ENCODE measurements at places on chromosomes 11 and 22.
A peak's percentile ranks its signal among the peaks of the same experiment; 100 is the strongest.

DNA sequence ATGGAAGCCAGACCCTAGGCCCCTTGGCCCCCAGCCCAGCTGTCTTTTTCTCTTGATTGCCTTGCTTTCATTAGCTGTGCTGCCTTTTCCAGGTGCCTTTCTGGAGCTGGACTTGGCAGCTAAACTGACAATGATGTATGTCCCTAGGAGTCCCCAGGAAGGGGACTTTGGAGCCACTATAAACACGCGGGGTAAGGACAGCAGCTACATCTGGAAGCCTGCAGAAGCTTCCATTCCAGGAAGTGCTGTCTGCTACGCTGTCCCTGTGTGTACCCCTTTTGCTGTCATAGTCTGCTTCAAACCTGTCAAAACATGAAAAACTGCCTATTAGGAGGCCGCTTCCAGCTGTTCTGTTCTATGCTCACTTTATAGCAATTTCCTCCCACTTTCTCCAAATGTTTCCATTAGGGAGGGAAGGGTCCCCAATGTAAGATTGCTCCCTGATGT lies 153.3 kb upstream of the RAG2 start:
- no peak for DNase-seq

DNA sequence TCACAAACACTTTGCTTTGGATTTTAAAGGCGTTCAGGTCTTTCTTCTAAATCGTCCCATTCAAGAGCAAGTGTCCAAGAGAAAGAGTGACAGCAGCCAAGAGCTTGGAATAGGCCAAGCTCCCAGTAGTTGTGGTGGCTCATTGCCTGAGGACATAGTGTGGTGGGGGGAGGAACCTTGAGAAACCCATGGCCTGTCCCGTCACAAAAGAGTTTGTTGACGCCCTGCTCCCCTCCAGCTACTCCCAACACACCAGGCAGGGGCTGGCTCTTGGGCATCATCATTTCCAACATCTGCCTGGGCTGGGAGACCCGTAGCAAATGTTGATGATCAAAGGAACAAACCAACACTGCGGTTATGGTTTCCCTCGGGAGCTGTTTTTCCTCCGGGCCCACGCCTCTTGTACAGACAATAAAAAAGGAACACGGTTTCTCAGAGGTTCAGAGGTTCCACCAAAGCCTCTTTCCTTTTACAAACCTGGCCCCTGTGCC lies 20.8 kb downstream of the FADS3 start:
- no peak for DNase-seq

GRCh38 chr11:119935349-119935925 lies 202.5 kb downstream of the TRIM29 start:
- DNase-seq, result no peak

DNA sequence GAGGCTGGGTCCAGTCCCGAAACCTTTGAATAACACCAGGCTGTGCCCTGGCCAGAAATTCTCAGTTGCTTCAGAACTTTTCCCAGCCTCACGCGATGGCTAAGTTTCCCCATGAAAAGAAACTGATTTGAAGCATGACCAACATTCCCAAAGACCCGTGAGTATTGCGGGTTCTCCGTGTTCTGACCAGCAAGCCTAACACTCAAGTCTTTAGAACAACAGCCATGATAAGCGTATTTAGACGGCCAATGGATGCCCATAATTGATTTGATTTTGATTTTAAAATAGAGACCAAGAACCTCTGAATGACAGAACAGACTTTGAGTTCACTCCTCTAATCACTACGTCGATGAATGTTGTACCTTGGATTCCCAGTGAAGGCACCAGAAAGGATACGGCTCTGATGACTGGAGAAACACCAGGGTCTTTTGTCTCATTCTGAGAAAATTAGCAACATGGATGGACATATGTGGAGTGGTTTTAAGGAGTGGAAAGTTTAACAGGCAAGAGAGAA lies 43.9 kb downstream of the ZNF280B start:
- no peak for DNase-seq

GRCh38 chr11:62151737-62152102 lies 27.9 kb downstream of the INCENP start:
- no peak for DNase-seq

DNA sequence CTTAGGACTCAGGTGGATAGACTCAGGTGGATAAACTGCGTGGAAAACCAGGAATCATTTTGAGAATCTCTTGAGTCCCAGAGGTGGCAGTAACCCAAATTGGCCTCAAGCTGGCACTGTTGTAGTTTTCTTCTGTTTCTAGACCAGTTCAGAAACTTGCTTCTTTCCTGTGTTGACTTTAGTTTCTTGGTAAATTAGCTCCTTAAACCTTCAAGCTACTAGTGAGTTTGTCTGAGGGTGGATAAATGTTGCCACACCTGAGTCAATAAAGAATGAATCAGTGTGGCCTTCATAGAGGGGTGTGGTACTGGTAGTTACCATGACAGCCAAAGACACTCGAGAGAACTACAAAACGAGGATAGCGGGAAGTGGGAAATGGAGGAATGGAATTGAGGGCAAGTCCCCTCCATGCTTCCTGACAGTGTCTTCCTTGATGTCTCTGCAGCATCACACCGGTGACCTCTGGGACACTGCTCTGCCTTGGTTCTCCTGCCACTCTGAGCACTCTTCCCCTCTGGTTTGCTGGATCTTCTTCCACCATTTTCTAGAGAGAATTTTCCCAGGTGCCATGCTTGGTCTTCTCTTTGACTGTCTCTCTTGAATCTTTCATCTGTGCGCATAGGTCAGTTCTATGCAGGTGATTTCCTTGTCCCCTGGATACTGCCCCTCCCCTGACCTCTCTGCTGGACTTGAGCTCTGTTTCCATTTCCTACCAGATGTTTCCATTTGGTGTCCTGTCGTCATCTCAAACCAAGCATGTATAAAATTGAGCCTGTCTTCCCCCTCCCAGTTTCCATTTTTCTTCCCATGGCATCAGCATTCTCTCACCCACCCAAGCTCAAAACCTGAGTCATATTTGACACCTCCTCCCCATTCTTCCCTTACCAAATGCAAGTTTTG lies 7.2 kb downstream of the POLD4 start:
- peak; percentile 12 for DNase-seq

DNA sequence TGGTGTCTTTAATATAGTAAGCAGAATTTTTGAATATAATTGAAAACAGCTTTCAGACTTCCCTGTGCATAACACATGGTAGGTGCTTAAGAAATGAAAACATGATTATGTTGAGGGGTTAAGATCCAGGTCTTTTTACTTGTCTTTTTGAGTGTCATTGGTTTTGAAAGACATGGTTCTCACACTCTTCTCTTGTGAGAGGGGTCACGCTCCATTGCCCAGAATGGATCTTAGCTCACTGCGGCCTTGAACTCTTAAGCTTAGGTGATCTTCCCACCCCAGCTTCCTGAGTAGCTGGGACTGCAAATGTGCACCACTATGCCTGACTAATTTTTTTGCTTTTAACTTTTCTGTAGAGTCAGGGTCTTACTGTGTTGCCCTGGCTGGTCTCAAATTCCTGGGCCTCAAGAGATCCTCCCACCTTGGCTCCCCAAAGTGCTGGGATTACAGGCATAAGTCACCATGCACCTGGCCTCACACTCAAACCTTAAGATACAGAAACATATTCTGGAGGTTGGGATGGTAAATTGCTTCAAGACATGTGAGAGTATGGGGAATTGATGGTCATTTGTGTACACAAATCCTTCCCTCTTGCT lies 1.4 kb downstream of the SPCS2 start:
- no peak for DNase-seq

- DNase-seq, result no peak
These were observed 1550.1 kb upstream of the TENM4 start for GRCh38 chr11:80990885-80991284.
